ENCODE measurements at places on chromosomes 7 and 10.
A peak's percentile ranks its signal among the peaks of the same experiment; 100 is the strongest.

GRCh38 chr7:111558991-111559390 is 3.3 kb downstream of the IMMP2L start:
- no peak for DNase-seq

GRCh38 chr10:42754155-42755027 is 28.2 kb upstream of the BMS1 start:
- DNase-seq, result peak; percentile 24

DNA sequence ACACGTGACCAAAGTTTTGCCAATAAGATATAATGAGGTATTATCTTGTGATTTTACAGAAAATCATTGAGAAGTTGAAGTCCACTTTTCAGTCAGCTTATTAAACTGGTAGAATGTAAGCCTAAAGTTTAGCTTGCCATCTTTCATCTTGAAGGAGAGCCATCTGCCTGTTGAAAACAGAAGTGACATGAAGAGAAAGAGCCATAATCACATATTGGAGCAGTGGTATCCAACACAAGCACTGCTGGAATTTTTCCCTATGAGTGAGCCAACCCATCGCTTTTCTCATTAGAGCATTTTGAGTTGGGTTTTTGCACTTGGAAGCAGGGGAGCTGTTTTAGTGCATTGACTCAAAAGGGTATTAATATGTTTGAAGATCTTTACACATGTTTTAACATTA is 117.6 kb upstream of the FERD3L start:
- no peak for DNase-seq

GRCh38 chr10:85615556-85615955 is 751.0 kb downstream of the GRID1 start:
- DNase-seq, result no peak

- DNase-seq, result no peak
Observed at GRCh38 chr7:32516551-32517100, 21.3 kb downstream of the AVL9 start.

DNA sequence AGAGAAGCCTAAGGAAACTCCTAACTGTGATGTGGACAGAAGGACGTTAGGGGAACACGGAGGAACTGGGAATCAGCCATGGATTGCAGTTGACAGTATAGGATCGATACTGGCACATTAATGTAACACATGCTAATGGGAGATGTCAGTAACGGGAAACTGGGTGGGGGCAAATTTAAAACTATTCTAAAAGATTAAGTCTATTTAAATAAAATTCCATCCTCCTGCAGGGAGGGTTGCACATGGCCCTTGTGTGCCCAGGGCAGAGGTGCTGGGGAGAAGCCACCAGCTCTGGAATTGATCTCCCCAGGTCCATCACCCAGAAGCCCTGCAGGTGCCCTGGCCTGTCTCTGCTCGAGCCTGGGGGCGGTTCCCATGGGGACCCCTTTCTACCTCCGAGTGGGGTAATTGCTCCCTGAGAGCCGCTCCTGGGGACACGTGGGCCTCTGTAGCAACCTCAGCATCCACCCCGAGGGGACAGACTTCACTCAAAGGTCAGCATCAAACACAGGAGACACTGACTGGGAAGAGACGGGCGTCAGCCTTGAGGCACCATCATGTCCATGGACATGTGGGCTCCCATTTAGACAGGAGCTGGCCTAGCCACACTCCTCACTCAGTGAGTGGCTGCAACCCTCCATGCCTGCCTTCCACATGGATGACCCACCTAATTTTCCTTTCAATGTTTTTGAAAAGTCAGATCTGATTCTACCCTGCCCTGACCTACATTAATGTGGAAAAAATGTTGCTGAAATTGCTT is 21.1 kb downstream of the SCART1 start:
- DNase-seq, result no peak

All from left lung (tissue), 14 donors.